Kidney (tissue), 22 donors: ENCODE measurements at places on chromosomes 4 and X. TPM values are rescaled to one million over a fixed set of nuclear protein-coding genes. Genes with fewer than 3 reads are reported as not detected.

Gene HSFX3
- not detected for polyA plus RNA-seq

Gene EXOSC9
- 19.9 TPM for polyA plus RNA-seq

Gene SPIN2A
- polyA plus RNA-seq = not detected

Gene ARHGAP36
- not detected for polyA plus RNA-seq

Gene RNF175
- not detected for polyA plus RNA-seq

Gene TMEM164
- polyA plus RNA-seq = 16.9 TPM

Gene YTHDC1
- polyA plus RNA-seq = 32.6 TPM

Gene MGAT4D
- polyA plus RNA-seq = not detected

Gene TMEM150C
- polyA plus RNA-seq = 22.9 TPM

Gene PLP1
- 1.1 TPM for polyA plus RNA-seq

Gene F9
- not detected for polyA plus RNA-seq

Gene WDR17
- polyA plus RNA-seq = 1.4 TPM

Gene TMEM33
- 20.3 TPM for polyA plus RNA-seq

Gene S100G
- not detected for polyA plus RNA-seq

Gene PNMA6F
- not detected for polyA plus RNA-seq

Gene MEPE
- polyA plus RNA-seq = not detected

Gene CLNK
- 4.8 TPM for polyA plus RNA-seq

Gene ABLIM2
- polyA plus RNA-seq = 9.5 TPM

Gene GLRA2
- not detected for polyA plus RNA-seq
